ENCODE measurements at places on chromosomes 2 and 18.

GRCh38 chr2:73984922-73985307 is 205 bp downstream of the TET3 start:
- DNase-seq, result no peak

- DNase-seq, result no peak
These were observed 9.8 kb downstream of the PRLH start for GRCh38 chr2:237575869-237576862.

DNA sequence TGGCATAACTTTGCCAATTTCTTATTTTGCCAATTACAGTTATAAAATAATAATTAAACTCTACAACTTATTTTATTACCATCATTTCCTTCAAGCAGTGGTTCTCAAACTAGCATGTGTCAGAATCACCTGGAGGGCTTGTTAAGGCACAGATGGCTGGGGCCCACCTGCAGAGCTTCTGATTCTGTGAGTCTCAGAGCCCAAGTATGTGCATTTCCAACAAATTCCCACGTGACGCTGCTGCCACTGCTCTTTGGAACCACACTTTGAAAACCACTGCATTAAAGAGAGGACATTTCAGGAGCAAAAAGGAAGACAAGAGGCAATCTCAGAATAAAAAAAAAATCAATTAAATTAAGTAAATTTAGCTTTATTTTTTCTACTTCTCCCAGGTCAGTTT is 94.0 kb upstream of the HNRNPA3 start:
- DNase-seq, result no peak

- no peak for DNase-seq
These were observed 12.0 kb upstream of the ATP6V1C2 start for GRCh38 chr2:10709290-10709939.

DNA sequence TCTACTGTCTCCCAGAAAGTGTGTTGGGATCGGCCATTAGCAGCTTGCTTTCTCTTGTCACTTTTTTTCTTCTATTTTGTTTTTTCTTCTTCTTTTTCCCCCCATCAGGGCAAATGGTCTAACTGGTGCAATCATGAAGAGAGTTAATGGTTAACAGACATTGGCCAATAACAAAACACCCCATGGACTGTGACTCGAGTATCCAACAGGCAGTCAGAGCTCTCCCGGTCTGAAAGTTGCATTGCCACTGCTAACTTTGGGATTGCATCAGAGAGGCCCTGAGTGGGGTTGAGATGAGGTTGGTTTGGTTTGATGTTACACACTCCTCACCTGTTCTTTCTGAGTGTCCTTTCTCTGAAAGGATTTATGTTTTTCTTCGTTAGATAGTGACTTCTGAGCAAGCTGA is 12.9 kb upstream of the SNORC start:
- no peak for DNase-seq

- DNase-seq, result no peak
These were observed 43.7 kb downstream of the FN1 start for GRCh38 chr2:215392164-215392563.

- no peak for DNase-seq
These were observed 28.0 kb downstream of the HPCAL1 start for GRCh38 chr2:10330700-10331026.

DNA sequence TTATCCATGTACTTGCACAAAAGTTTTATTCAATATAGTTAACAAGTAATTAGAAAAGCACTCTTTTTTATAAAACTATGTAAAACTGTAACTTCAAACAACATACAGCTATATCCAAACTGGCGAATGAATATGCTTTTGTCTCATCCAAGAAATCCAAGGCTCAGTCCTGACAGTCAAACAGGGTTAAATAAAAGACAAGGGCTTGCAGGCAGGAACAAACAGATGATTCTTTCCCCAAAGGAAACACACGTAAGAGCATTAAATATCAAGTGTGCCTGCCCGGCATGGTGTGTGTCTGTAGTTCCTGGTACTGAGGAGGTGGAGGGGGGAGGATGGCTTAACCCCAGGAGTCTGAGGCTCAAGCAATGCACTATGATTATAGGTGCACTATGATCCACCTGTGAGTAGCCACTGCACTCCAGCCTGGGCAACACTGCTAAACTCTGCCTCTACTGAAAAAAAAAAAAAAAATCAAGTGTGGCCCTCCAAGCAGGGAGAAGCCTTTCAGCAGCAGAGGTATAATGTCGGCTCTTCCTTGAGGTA is 171.3 kb downstream of the DLGAP1 start:
- no peak for DNase-seq
